Fibroblast of gingiva (primary cell): ENCODE measurements at places on chromosomes 2 and 18.

- no peak for DNase-seq
These were observed 291.2 kb downstream of the NEDD4L start for GRCh38 chr18:58335223-58335622.

DNA sequence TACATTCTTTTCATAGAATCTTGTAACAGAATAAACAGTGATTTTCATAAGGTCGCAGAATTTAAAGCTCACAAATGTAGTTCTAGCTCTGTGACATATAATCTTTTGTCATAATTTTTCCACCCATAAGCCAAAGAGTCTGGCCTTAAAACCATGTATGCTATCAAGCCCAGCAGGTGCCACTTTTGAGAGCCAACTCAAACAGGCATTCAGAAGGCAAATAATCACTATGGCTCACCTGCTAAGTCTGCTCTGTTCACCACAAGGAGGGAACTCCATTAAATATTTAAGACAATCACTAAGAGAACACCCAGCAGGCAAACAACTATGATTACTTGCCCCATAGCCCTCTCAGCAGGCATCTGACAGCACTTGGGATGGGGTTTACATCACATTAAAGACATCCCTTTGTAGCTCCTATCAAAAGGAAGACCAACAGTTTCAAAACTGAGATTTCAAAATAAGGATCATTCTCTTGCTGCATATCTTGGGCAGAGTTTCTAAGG, 241.6 kb downstream of the PDE11A start:
- no peak for DNase-seq

DNA sequence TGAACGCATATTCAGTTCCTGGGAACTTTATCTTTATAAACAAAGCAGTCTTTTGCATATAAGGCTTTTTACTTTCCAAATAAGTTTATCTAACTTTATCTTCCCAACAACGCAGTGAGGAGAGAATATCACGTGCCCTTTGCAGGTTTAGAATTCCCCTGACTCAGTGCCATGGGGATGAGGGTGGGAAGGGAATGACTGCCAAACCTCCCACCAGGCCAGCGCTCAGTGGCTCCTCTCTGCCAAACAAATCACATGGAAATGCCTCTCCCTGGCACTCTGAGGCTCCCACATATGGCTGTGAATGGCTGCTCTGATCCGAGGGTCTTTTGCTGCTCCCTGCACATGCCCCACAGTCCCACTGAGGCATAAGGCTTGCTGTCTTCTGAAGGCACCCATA, 158.3 kb downstream of the DNAH6 start:
- no peak for DNase-seq

- DNase-seq, result no peak
These were observed 84.9 kb downstream of the EFEMP1 start for GRCh38 chr2:55838653-55839052.

GRCh38 chr2:39464864-39465263, 27.8 kb upstream of the MAP4K3 start:
- no peak for DNase-seq

GRCh38 chr2:145845207-145845894, 1325.4 kb upstream of the ZEB2 start:
- peak; percentile 61 for DNase-seq

GRCh38 chr18:6174983-6175745, 239.5 kb downstream of the L3MBTL4 start:
- DNase-seq, result no peak

DNA sequence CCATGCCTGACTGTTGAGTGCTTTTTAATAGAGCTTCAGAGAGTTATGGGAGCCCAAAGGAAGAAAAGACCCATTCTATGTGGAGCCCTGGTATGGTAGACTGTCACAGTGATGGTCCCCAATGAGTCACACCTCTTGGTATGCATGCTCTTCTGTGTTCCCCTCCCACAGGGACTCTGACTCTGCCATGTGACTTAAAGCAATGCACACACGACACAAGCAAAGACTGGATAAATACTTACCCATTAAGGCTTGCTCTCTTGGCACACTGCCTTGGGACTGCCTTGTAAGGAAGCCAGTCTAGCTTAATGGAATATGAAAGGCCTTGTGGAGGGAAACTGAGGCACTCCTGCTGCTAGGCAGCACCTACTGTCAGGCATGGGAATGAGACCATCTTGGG, 16.7 kb upstream of the DTNB start:
- DNase-seq, result peak; percentile 26

- no peak for DNase-seq
These were observed 22.0 kb downstream of the RTTN start for GRCh38 chr18:70183441-70183840.

- no peak for DNase-seq
These were observed 127.4 kb downstream of the GBX2 start for GRCh38 chr2:236040600-236041328.

DNA sequence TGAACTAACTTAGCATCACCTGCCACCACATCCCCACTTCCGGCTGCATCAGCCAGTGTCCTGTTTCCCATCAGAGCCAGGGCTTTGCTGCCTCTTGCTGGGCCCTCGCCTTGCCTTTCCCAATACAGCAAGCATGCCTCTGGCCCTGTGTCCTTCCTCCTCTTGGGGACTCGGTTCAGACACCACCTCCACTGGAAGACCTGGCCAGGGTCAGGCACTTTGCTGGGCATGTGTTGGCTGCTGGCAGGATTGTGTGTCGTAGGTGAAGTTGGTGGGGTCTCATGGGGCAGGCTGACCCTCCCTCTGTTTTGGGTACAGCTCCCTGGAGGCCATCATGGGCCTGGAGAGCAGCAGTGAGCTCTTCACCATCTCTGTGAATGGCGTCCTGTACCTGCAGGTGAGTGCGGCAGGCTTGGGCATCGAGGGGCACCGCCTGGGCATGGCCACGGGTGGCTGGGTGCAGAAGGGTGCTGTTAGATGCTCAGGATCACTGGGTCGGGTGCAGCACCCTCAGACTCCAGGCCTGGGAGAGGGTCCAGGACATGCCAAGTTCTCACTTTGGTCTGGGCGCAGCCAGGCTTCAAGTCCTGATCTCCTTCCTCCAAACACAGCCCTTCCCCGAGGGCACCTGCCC, 6.6 kb downstream of the ERFE start:
- no peak for DNase-seq

- no peak for DNase-seq
These were observed 133.2 kb upstream of the ID2 start for GRCh38 chr2:8548619-8549150.

- DNase-seq, result no peak
These were observed 810.8 kb upstream of the CHAC2 start for GRCh38 chr2:52956766-52957165.

DNA sequence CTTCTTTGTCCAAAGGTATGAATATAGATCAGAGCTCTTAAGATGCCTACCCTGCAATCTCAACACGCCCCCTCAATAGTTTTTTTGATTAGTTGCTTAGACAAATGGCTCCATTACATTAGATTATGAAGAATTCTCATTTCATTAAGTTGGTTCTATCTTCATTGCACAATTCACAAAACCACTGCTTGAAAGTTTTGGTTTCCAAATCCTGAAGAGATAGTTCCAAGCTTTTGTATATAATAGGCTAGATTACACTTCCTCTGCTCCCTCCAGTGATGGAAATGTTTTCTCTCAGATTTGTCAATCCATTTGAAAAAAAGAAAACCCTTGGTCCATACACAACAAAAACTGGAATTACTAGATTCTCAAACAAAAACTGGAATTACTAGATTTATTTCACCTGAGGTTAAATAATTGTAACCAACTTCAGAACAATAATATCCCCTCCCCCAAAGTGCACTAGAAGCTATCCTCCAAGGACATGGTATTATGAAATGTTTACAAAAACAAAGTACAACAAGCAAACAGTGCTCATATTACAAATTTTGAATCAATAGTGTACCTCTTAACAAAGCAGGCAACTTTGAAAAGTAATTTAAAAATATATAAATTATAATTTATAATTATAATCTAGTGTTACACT, 6.8 kb upstream of the TLK1 start:
- peak; percentile 49 for DNase-seq

DNA sequence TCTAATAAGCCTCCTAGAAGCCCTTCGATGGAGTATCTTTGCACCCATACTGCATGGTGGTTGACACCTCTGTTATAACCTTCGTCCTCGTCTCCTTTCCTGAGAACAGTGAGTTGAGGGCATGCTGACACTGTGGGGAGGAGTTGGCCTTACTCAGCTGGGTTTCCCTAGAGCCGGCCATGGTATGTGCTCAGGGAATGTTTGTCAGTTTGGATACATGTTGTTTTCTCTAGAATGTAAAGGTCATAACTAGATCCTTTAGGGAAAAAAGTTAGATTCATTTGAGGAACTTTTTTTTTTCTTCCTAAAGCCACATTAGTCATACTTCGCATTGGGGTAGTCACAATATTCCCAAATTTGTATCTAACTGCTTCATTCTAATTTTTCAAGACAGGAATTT, 106.0 kb upstream of the FOSL2 start:
- DNase-seq, result peak; percentile 77

DNA sequence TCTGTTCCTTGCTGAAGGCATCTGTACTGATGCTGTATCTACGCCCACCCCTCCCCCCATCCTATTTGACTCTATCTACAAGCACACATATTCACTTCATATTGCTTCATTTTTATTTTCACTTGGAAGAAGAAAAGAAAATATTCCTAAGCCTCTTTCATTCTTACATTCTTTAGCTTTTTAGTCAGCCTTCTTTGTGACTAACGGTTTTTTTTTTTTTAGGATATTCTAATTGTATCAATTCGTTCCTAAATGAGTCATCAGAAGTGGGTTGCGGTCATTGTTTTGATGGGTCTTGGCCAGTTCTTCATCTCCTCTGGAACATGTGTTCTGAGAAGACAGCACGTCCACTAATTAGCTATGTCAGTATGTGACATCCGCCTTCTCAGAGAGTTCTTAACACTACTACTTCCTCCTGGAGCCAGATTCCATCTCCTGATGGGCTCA, 88.7 kb downstream of the MYO1B start:
- peak; percentile 89 for DNase-seq

- no peak for DNase-seq
These were observed 911.4 kb upstream of the ZEB2 start for GRCh38 chr2:145431181-145431951.
